ENCODE measurements at places on chromosomes 1 and 21. TPM values are rescaled to one million over a fixed set of nuclear protein-coding genes. Genes with fewer than 3 reads are reported as not detected.

Gene ESPN
- 4.0 TPM for total RNA-seq

Gene CLEC20A
- not detected for total RNA-seq

Gene NES
- 60.4 TPM for total RNA-seq

Gene DMRTB1
- total RNA-seq: not detected

GRCh38 chr1:61606448-61607312, 118.3 kb downstream of the TM2D1 start:
- DNase-seq: no peak

- no peak for DNase-seq
Measured at GRCh38 chr1:233019778-233020325, 69.4 kb downstream of the NTPCR start.

- DNase-seq: no peak
Measured at GRCh38 chr1:101064697-101065096, 39.1 kb upstream of the DPH5 start.

- no peak for DNase-seq
Measured at GRCh38 chr1:7754234-7754633, 16.9 kb upstream of the VAMP3 start.

- DNase-seq: no peak
Measured at GRCh38 chr1:15687446-15687845, 3.3 kb downstream of the PLEKHM2 start.

- DNase-seq: no peak
Measured at GRCh38 chr1:11335417-11336056, 62.5 kb downstream of the UBIAD1 start.

GRCh38 chr1:226643177-226643576, 94.6 kb downstream of the STUM start:
- peak; percentile 78 for DNase-seq

Data from A172 (cell line).